NCI-H2081 treated with DMSO at 0.1 percent for 48 hours (cell line): ENCODE measurements at places on chromosomes 5 and 9.

- DNase-seq = no peak
Measured at GRCh38 chr9:86902586-86902985, 44.7 kb downstream of the GAS1 start.

DNA sequence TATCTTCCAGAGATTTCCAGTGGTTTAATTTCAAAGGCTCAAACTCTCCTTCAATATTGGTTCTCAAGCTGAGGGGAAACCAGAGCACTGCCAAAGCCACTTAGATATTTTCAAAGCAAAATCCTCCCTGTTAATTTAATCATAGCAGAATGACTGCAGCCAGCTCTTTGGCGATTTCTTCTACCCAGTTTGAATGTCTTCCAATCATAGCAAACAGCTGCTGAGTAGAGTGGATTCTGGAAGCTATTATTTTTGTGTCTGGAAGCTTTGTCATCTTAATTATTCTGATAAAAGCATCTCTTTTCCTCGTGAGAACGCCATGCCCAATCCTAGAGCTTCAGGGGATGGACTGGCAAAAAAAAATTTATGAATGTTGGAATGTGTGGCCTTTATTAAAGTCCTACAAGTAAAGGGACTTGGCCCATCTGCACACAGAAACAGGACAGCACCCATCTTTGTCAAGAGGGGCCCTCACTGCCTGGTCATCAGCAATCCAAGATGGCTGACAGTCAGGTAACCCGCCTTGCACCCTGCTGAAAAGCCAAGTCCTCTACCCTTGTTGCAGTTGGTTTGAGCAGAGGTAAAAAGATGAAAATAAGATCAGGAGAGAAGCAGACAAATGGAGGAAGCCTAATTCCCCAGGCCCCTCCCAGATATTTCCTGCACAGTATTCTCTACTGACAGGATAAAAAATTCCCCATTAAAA lies 125.1 kb downstream of the SUSD1 start:
- no peak for DNase-seq

DNA sequence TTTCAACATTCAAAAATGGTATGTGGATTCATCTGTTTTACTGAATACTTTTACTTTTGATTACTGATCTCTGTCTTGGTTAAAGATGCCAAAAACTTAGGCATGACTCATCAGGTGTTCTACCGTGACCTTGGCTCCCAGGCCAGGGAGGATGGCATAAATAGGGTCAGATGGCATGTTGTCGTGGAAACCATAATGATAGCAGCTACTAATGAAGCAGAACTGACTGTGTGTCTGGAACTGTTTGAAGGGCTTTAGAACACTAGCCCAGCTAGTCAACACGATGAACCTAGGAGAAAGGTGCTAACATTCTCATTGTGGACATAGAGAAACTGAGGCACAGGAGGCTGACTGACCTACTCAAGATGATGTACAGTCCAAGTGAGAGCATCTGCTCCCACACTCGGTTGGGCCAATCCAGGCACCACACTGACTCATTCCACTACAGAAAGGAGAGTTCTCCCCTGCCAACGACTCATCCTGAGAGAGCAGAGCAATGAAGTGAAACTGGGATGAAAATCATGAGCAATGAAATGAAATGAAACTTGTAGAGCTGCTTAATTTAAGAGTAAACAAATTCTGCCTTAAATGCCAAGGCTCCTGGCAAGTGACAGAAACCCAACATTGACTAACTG lies 116.0 kb downstream of the TENT4A start:
- DNase-seq = no peak

DNA sequence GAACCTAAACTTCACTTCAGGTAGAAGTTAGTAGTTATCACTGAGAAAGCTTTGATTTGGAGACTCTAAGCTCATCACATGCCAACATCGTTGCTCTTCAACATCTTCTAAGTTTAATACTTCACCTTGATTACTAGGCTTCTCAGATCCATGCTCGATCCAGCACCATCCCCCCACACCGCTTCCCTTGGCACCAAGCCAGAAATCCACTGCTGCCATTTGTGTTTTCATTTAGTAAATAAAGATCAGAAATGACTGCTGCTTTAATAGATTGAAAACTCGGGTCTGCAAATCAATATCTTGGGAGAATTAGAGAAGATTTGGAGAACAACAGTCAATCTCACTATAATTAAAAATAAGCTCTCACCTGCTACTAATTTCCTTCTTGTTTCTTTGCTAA lies 214.7 kb upstream of the NR4A3 start:
- DNase-seq = no peak

- no peak for DNase-seq
Measured at GRCh38 chr9:21047281-21047691, 15.8 kb upstream of the HACD4 start.

DNA sequence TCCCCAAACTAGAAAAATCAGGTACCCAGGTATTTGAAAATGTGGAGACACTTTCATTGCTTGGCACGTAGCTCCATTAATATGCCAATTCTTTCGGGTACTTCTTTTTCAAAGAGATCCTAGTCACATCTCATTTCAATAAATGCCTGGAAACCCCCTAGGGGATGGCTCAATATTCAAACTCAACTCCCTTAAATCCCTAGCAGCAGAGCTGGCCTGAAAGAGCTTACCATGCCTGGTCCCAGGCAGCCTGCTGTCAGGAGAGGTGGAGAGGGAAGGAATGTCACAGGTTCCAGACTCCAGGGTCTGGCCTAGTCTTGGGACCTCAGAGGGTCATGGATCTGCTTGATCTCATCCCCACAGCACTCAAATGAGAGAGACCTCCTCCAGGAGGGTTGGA lies 187.1 kb downstream of the SPOCK1 start:
- no peak for DNase-seq
